CD4-positive, alpha-beta T cell treated with Interleukin-4 for 1 hour (primary cell): ENCODE measurements at places on chromosomes 5 and 9.

GRCh38 chr5:73587923-73588322 lies 22.4 kb downstream of the UTP15 start:
- no peak for DNase-seq

GRCh38 chr5:32713770-32714381 lies 2.8 kb downstream of the NPR3 start:
- no peak for DNase-seq

- no peak for DNase-seq
These were observed 79.7 kb downstream of the TSPAN17 start for GRCh38 chr5:176726746-176727527.

DNA sequence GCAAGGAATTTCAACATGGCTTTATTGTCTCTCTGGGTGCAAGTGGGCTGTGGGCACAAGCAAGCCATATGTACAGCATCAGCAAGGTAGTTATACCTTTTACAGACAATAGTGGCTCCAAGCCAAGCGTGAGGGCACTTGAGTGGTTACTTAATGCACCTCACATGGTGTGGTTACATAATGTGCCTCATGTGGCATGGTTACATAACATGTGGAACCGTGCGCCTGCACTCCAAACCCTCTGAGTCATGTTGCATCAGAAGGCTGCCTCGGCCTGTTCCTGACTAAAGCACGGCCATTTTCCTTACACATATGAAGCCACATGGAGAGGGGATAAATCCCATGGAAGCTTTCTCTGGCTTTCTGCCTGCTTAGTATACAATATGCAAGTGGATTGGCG lies 150.9 kb downstream of the OSTF1 start:
- no peak for DNase-seq

GRCh38 chr5:90359073-90359920 lies 50.3 kb downstream of the CETN3 start:
- no peak for DNase-seq

- DNase-seq, result no peak
These were observed 357.0 kb downstream of the GADD45G start for GRCh38 chr9:89961616-89962341.

DNA sequence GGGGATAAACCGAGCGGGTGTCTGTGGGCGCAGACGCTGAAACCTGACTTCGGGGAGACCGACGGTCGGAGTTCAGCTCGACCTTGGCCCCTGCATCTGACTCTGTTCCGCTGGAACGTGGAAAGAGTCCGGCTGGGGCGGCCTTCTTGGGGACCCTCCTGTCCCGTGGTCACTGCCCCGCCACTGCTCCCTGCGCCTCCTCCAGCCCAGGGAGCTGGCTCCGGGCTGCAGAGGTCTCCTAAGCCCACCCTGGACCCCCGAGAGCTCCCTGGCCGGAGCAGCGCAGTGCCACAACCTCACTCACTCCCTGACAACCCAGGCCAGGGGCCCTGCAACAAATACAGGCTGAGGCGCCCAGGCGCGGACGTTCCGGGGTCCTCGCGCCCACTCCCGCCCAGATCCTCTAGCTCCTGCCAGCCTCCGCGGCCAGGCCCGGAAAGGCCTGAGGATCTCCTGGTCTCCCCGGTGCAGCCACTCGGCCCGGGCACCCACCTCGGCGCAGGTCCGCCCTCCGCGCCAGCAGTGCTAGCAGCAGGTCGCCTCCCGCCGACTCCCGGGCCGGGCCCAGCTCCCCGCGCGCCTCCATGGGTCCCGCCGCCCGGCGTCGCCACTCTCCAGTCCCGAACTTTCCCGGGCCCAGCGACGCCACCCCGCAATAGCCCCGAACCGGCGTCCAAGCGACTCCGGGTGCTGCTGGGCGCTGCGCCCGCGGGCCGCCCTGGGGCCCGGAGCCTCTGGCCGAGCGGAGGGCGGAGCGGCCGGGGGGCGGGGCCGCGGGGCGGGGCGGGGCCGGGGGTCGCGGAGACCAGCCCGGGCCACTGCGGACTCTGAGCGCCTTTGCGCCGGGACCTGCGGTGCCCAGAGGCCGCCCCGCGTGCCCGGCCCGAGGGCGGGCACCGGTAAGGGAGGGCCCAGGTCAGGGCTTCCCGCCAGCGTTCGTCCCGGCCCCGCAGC lies 2.2 kb downstream of the LHX3 start:
- no peak for DNase-seq

DNA sequence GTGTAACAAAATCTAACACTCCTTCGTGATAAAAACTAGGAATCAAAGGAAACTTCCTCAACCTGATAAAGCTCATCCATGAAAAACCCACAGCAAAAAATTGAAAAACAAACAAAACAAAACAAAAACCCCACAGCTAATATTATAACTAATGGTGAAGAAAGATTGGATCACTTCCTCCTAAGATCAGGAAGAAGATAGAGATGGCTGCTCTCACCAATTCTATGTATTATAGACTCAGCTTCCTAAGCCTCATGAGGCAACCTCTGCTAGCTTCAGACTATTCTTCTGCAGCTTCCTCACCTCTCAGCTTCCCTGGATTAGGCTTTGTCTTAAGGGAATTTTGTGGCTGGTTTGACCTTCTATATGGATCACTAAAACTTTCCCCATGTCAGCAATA lies 40.1 kb downstream of the PHAX start:
- no peak for DNase-seq

DNA sequence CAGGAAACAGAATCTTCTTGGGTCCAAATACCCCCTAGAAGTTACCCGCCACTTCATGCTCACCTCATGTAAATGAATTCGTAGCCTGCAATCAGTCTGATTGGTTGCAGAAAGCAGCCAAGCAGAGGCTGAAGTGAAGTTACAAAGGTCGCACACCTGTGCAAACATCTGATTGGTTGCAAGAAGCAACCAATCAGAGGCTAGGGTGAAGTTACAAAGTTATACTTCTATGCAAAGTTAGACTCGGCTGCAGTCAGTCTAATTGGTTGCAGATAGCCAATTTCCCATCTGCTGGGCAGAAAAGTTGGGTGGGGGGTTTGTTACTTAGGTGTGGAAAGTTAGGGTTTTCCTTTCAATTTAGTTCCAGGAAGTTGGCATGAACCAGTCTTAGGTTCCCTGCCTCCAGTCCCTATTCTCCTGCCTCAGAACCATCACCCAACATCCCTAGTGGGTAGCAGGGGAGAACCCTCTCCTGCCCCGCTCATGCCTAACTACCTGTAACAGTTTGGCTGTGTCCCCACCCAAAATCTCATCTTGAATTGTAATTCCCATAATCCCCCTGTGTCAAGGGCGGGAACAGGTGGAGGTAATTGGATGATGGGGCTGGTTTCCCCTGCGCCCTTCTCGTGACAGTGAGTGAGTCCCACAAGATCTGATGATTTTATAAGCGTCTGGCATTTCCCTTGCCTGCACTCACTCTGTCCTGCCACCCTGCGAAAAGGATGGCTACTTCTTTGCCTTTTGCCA lies 1.2 kb upstream of the RUSC2 start:
- DNase-seq, result no peak

DNA sequence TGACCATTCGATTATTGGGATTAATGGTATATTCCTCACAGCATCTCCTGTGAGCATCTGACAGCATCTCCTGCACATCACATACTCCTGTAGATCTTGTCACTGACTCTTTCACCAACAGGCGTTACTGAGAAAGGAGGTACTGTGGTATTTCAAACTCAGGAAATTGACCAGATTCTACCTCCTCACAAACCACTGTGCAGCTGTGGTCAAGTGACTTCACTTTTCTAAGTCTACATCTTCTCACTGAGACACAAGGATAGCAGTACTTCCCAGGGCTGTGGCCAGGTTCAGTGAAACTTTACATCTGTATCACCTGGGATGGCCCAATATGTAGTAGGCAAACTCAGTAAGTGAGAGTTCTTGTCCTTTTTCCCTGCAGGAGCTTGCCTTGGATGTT lies 332.3 kb upstream of the ADAMTSL1 start:
- no peak for DNase-seq

GRCh38 chr9:106878934-106879333 lies 16.0 kb downstream of the ZNF462 start:
- no peak for DNase-seq

- no peak for DNase-seq
These were observed 1075.1 kb downstream of the NR2F1-AS1 start for GRCh38 chr5:92505925-92506324.

DNA sequence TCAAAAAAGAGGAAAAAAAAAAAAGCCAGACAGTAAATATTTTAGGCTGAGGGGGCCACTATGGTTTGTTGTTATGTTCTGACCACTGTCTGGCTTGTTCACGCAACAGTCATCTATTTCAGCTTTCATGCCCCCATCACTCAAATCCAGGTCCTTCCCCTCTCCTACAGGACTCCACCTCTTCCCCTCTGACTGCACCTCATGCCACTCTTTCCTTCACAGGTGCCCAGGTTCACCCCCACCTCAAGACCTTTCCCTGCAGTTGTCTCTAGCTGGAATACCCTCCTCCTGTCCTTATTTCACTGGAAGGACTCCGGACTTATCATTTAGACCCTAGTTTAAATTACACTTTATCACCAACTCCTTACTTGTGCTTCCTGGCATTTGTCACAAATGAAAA lies 3.5 kb downstream of the RPS14 start:
- no peak for DNase-seq

DNA sequence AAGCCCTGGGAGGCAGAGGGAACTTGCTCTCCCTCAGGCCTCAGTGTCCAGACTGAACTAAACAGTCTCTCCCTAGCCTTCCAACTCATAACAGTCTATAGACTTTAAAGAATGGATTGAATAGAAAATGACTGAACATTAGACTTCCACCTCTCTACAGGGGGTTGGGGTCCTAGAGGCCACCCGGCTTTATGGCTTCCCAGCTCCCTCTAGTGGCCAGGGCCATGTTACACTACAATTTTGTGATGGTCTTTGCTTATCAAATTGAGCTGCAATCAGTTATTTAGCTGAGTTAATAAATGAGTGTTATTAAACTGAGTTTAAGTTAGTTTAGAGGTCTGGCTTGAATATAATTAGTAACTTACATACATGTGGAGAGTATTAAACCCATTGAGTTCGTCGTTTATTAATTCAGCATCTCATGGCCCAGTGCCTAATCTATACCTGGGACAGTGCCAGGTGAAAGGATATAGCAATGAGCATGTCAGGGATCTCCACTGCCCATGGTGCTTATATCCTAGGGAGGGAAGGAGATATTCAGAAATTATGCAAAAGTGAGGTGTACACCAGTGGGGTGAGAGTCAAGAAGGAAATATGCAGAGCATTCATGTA lies 105.2 kb downstream of the SH3TC2 start:
- DNase-seq, result peak; percentile 64

DNA sequence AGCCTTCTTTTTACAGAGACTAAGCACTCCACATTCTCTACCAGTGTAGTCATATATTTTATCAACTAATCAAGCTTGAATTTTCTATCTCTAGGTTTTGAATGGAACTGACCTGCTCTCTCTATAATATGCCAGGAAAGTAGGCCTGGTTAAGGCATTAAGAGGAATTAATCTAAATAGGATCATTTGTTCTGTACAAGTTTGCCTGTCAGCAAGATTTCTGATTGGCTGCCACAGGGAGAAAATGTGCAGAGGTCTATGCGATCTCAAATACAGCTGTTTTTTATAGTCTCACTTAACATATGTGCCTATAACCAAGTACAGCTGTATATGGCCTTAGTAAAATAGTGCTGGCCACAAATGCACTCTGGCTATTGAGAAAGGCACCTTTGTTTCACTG lies 418.8 kb downstream of the KDM4C start:
- DNase-seq, result no peak

- no peak for DNase-seq
These were observed 53.2 kb downstream of the MVB12B start for GRCh38 chr9:126379661-126380360.

DNA sequence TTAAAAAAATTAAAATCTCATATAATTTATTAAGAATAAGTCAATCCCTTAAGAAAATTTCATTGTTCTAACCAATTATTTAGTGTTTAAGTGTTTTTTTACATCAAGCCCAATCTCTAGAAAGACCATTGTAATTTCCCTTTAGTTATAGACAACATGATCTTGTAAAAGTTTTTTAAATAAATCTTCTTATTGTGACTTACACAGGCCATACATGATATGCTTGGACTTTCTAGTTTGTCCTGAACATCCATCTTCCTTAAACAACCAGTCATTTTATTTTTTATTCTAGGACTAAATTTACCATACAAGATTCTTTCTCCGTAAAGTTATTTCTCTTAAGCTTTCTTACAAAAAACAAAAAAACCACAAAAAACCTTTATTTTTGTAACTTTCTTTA lies 126.5 kb upstream of the MAST4 start:
- no peak for DNase-seq

DNA sequence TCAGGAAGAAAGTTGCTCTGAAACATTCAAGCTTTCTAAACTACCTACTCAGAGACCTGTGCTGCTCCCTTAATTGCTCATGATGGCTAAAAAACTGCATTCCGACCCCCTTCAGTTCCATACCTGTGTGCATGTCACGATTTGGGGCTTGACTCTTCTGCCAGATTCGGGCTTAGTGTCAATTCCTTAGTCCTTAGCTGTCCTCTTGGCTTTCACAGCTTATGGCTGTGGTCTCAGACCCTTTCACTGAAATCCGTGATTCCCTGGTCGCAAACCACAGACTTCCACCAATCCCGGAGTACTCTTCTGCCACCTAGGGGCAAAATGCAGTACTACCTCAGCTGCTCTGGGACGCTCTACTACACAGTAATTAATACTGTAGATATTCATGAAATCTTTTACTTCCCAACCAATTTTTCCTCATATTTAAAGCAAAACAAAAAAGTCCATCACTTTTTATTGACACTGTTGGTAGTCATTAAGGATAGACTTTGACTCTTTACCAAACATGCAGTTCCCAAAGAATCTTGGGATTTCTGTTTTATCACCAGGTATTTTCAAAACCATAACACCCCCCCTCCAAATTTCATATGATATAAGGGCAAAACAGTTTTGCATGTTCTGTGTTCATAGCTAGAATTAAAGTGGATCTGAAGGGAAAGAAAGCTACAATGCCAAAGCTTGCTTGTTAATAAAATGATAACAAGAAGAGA lies 617.4 kb downstream of the SLCO4C1 start:
- no peak for DNase-seq

- DNase-seq, result no peak
These were observed 79.1 kb upstream of the FCN1 start for GRCh38 chr9:134996591-134997530.

GRCh38 chr9:135105938-135106491 lies 18.5 kb downstream of the OLFM1 start:
- no peak for DNase-seq

DNA sequence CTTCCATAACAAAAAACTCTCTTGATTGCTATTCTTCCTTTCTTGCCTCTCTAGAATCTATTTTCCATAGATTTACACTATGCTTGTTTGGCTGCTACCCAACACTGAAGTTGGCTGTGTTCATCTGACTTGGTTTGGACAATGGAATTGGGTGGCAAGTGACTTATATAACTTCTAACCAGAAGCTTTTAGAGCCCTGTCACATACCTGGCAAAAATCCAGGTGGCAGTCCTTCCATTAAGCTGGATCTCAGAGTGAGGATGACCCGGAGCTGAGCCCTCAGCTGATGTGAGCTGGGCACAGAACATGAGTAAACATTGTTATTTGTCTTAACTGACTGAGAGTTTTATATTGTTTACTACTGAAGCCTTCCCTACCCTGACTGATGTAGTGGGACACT lies 225.7 kb downstream of the TLR4 start:
- no peak for DNase-seq

GRCh38 chr5:72488756-72489155 lies 18.5 kb downstream of the ZNF366 start:
- no peak for DNase-seq

- DNase-seq, result no peak
These were observed 255.0 kb downstream of the DTWD2 start for GRCh38 chr5:118733394-118733793.
